ENCODE measurements at places on chromosomes 4 and X. TPM values are rescaled to one million over a fixed set of nuclear protein-coding genes. Genes with fewer than 3 reads are reported as not detected.

CPE gene
- 39.6 TPM for total RNA-seq

TRMT10A gene
- 7.3 TPM for total RNA-seq

CPXCR1 gene
- not detected for total RNA-seq

PDGFC gene
- 45.2 TPM for total RNA-seq

TCEAL1 gene
- total RNA-seq: 37.5 TPM

FHDC1 gene
- total RNA-seq: 23.6 TPM

MAP3K15 gene
- total RNA-seq: 0.12 TPM

PPEF1 gene
- total RNA-seq: not detected

ZC4H2 gene
- total RNA-seq: 14.7 TPM

SPARCL1 gene
- total RNA-seq: 539 TPM

RIBC1 gene
- total RNA-seq: 2.6 TPM

MXRA5 gene
- 5.3 TPM for total RNA-seq

CLTRN gene
- total RNA-seq: 5.1 TPM

SPACA5 gene
- total RNA-seq: not detected

SPANXA2 gene
- total RNA-seq: not detected

CNKSR2 gene
- total RNA-seq: 0.86 TPM

Data from mucosa of gallbladder (tissue), 1 donor.